ENCODE measurements at places on chromosomes 3 and 15. TPM values are rescaled to one million over a fixed set of nuclear protein-coding genes. Genes with fewer than 3 reads are reported as not detected.

The ASB14 gene
- not detected for total RNA-seq

The SI gene
- total RNA-seq = not detected

The ZNF197 gene
- total RNA-seq = 1.7 TPM

The ZMYND10 gene
- 0.94 TPM for total RNA-seq

The LCMT2 gene
- 6.6 TPM for total RNA-seq

The ADCY5 gene
- 0.88 TPM for total RNA-seq

The ADAMTS9 gene
- total RNA-seq = 0.63 TPM

The COL6A5 gene
- not detected for total RNA-seq

The B2M gene
- total RNA-seq = 402 TPM

The JMJD7 gene
- total RNA-seq = 3.4 TPM

The NMNAT3 gene
- 1.2 TPM for total RNA-seq

The GOLGA8F gene
- not detected for total RNA-seq

The KIF15 gene
- 7.4 TPM for total RNA-seq

The HIGD2B gene
- total RNA-seq = not detected

The FETUB gene
- 0.08 TPM for total RNA-seq

The CSPG4 gene
- 0.13 TPM for total RNA-seq

The TIGIT gene
- total RNA-seq = not detected

The CHRNB4 gene
- total RNA-seq = 0.53 TPM

The ABHD17C gene
- 25.7 TPM for total RNA-seq

The ACKR4 gene
- not detected for total RNA-seq

The SNAPC5 gene
- 44.0 TPM for total RNA-seq

The HESX1 gene
- total RNA-seq = not detected
